ENCODE measurements at places on chromosomes 1 and 21. TPM values are rescaled to one million over a fixed set of nuclear protein-coding genes. Genes with fewer than 3 reads are reported as not detected.

- no peak for DNase-seq
These were observed at the start of gene MEGF6 for GRCh38 chr1:3611170-3612019. Gene MEGF6 (minus strand): TSS chr1:3611508. CDS start chr1:3611268, 240 bp downstream.

Gene CELA3A
- total RNA-seq: not detected

DNA sequence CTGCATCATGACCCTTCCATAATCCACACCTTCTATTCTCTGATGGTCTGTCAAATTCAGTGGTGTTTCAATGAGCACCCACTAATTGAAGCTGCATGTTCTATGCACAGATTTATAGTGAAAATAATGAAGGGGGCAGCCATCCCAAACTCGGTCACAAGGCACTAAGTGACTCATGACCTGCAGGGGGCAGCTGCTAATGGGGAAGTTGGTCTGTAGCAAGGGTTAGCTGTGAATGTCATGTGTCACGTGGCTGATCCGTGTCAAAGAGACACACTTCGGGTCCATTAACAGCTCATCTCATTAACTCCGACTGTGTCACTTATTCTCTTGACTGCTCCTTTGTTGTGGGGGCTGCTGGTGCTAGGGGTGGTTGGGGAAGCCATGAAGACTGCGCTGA, 306.6 kb downstream of the PCP4 start:
- no peak for DNase-seq

DNA sequence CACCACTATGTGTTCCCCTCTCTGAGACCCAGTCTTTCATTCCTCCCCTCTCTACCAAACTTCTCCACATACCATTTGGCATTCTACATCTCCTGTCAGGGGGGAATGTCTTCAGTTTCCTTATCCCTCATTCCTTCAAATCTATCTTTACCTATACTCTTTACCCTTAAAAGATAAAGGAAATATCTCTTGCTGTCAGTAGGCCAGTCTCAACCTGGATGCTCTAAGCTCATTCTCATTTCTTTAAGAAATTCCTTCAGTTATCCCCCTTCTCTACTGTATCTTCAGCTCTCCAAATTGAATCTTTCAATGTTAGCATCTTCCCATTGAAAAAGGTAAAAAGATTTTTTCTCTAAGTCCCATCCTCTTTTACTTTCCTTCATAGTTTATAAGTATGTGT, 6.5 kb downstream of the RO60 start:
- DNase-seq: no peak

DNA sequence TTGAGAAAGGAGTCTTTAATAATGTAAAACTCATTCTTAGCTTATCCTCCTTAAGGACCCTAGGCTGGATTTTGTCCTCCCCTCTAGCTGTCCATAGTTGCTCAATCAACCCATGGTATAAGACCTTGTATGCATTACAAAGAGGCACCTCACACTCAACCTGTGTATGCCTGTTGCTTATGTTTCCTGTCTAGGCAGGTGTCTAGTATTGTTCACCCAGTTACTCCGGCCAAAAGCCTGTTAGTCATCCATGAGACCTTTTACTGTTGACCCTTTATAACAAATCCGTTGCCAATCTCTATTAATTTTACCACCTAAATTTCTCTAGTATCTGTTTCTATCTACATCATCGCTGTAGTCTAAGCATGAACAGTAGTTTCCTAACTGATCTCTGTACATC, 3.7 kb downstream of the LYPLAL1 start:
- DNase-seq: no peak

DNA sequence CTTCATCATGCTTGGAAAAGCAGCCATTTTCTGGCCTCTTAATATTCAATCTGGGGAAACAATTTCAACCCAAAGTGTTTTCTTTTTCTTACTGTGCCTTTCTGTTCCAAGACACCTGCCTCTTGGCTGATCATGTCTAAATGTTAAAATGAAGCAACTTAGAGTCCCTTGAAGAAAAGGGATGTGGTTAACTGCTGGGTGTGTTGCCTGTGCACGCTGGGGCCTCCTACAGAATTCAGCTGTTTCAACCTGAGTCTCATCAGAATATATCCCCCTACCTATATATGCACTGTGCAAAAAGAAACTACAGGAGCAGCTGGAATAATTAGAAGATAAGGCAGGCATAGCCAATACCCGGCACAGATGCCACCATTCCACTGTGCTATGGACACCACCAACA, 222.0 kb downstream of the OMA1 start:
- DNase-seq: no peak

- peak; percentile 19 for DNase-seq
These were observed 2.1 kb downstream of the MYBPH start for GRCh38 chr1:203173566-203173965.

DNA sequence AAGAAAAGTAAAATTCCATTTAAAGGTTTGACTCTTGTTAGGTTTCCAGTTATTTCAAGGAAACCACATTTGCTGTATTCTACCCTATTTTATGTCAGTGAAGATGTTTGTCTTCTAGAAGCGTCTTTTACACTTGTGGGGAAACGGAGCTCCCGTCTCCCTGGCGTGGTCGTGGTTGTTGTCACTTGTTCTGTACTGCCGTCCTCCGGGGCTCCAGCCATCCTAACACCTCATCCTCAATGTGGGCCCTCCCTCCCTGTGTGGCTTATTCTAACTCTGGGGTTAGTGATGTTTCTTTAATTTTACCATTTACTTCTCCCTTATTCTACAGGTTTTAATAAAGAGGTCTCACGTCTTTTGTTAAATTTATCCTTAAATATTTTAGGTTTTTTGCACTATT, 52.7 kb upstream of the DIP2A start:
- no peak for DNase-seq

- DNase-seq: peak; percentile 53
These were observed 3.4 kb downstream of the USP33 start for GRCh38 chr1:77756052-77756754.

GRCh38 chr1:42747125-42747524, 7.1 kb upstream of the CLDN19 start:
- DNase-seq: peak; percentile 34

Gene CELA3B
- total RNA-seq: not detected

Gene SLC41A1
- 8.2 TPM for total RNA-seq

DNA sequence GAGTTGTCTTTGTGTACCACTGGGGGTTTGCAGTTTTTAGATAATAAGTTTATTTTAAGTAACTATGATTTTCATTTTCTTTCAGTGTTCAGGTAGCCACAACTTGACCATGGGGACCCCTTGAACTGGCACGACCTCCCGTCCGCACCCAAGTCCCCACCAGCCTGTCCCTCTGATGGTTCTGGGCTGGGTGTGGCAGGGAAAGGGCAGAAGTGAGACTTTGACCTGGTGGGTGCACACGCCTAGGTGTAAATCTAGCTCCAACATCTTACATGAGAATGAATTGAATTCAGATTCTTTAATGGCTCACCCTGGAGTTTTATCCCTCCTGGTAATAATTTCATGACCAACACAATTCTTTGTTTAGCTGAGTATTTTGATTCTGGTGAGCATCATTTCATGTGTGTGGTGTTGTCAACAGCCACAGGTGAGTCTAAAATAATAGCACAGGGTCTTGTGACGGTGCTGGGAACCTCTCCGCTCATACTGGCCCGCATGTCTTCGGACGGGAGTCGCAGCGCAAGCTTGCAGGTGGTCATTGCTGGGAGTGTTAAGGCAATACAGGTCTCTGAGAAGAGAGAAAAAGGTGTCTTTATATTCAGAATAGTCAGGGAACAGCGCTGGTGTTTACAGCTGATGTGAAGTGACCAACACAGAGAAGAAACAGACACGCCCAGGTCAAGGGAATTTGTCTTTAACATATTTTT, 50.8 kb upstream of the POFUT2 start:
- DNase-seq: no peak

DNA sequence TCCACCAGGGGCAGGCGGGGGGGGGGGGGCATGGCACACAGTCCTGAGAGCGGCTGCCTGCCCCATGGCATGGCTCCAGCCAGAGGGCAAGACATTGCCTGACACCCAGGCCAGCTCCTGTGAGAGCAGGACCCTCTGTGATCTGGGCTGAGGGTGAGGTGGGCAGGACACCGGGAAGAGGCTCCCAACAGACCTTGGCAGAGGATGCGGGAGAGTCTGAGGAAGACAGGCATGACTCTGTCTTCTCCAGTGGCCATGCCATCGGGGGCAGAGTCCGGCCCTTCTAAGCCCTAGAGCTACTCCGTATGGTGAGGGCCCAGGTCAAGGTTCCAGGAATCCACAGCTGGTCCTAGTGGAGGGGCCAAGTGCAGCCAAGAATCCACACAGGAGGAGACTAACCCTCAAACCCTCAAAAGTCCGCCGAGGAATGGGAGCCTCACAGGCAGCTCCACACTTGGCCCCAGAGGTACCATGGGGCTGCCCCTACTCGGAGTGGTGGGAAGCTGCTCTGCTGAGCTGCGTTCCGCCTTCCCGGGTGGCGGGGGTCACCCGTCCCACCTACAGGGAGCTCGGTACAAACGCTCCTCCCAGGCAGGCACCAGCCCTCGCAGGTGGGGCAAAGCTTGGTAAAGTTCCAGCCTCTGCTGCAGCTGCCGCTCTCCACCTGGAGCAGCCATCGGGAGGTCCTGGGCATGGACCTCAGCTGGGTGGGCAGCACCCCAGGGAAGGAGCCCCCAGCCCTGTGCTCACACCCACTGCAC, 6.5 kb downstream of the ACTRT2 start:
- no peak for DNase-seq

Gene CENPL
- total RNA-seq: 39.3 TPM

- no peak for DNase-seq
These were observed 410.3 kb downstream of the SRGAP2C start for GRCh38 chr1:121595089-121595488.

- DNase-seq: no peak
These were observed 55.0 kb downstream of the HUNK start for GRCh38 chr21:31927689-31928353.

Data from OCI-LY7 (cell line).